ENCODE measurements at places on chromosomes 2 and 18.

- DNase-seq = no peak
Measured at GRCh38 chr2:29789911-29790485, 131.4 kb downstream of the ALK start.

- DNase-seq = no peak
Measured at GRCh38 chr2:446303-446874, 158.5 kb upstream of the ALKAL2 start.

GRCh38 chr2:16404551-16405300 lies 260.9 kb downstream of the CYRIA start:
- no peak for DNase-seq

- no peak for DNase-seq
Measured at GRCh38 chr18:12886498-12887126, 2.6 kb upstream of the PTPN2 start.

DNA sequence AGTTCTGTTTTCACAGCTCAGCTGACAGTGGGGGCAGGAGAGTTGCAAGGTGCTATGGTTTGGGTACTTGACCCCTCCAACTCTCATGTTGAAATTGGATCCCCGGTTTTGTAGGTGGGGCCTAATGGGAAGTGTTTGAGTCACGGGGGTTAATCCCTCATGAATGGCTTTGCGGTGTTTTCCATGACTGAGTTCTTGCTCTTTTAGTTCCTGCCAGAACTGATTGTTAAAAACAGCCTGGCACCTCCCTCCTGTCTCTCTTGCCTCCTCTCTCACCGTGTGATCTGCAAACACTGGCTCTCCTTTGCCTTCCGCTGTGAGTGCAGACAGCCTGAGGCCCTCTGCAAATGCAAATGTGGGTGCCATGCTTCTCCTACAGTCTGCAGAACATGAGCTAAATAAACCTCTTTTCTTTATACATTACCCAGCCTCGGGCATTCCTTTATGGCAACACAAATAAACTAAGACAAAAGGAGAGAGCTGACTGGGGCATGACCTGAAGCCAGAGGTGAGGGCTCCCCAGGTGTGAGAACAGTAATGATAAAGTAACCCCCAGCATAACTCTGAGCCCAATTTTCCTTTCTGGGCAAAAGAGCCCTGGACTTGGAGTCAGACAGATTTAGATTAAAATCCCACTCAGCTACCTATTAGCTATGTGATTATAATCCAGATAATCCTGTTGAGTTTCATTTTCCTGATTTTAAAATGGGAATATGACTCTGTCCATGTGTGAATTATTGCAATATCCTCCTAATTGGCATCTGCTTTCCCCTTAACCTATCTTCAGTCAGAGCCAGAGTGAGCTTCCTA lies 64.9 kb upstream of the CAPN13 start:
- DNase-seq = no peak

GRCh38 chr2:21443494-21444105 lies 319.8 kb downstream of the TDRD15 start:
- no peak for DNase-seq

- no peak for DNase-seq
Measured at GRCh38 chr2:26273501-26273900, 28.8 kb downstream of the HADHB start.

- no peak for DNase-seq
Measured at GRCh38 chr2:69902213-69902922, 8.6 kb downstream of the SNRNP27 start.

- no peak for DNase-seq
Measured at GRCh38 chr2:55962915-55963314, 39.3 kb upstream of the EFEMP1 start.

DNA sequence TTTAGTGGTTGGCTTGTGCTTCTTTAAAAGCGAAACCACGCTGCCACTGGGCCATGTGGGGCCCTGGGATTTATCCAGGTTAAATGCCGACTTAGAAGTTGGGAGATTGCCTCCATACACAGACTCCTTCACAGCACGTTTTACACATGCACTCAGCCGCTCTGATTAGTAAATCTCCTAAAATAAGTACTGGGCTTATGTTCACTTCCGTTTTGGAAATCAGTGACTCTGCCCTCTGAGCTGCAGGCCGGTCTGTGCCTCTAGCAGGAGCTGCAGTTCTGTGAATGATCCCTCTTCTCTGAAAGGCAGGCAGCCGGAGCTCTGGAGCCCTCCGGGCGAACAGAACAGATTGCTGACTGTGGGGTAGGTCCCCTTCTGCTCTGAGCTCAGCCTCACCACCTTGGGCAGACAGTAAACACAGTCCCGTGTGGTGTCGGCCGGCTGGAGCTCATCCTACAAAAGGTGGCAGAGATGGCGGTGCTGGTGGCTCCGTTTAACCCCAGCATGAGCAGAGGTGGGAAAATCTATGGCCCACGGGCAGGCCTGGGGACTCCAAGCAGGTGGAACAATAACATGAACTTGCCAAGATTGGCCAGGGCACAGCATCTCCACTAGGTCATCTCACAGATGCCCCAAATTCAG lies 9.8 kb upstream of the RAB17 start:
- no peak for DNase-seq

DNA sequence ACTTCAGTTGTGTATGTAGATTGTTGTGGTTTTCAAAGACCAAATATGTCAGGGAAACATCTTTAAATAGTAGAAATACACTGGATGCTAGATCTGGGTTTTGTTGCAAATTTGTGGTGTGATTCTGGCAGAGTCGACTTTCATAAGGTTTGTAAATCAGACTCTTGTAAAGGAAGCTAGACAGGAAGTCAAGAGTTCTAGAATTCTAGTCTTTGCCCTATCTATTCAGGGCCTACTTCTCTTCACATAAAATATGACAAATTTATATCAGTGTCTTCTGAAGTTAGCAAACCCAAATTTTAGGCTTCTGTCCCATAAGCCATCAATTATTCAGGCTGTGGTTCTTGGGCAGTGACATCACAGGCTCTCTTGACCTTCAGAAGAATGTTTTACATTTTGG lies 1579.2 kb upstream of the PIK3C3 start:
- DNase-seq = no peak

DNA sequence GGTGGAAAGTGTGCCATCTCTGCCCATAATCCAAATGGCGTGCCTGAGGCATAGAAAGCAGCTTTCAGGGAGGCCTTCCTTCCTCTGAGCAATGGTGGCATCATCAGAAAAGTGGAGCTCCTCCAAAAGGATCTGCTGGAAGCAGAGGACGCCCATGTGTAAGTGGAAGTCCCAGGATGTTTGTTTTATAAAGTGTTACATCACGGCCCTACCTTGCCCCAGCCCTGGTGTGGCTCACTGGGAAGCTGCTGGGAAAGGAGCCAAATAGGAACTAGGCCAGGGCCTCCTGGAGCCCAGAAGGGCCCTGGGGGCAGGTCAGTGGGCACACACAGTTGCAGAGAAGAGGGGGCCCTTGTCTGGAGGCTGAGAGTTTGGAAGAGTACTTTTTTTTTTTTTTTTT lies 4.2 kb upstream of the ODC1 start:
- no peak for DNase-seq

DNA sequence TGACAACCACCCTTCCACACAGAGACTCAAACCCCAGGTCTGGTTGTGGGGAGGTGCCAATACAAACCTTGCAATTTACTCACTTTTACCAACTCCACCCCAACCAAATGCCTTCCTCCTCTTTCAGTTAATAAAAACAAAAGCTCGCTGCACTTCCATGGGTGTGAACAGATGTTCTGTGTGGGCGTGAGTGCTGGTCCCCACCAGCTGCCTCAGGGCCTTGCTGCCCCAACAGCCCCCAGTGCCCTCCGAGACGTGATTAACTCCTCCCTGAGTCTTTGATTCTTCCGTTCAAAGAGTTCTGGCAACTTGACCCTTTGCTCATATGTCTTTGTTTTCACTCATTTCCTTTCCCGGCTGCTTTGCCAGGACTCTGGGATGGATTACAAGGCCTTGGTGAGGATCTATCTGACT lies 258.9 kb upstream of the CXCR4 start:
- no peak for DNase-seq

DNA sequence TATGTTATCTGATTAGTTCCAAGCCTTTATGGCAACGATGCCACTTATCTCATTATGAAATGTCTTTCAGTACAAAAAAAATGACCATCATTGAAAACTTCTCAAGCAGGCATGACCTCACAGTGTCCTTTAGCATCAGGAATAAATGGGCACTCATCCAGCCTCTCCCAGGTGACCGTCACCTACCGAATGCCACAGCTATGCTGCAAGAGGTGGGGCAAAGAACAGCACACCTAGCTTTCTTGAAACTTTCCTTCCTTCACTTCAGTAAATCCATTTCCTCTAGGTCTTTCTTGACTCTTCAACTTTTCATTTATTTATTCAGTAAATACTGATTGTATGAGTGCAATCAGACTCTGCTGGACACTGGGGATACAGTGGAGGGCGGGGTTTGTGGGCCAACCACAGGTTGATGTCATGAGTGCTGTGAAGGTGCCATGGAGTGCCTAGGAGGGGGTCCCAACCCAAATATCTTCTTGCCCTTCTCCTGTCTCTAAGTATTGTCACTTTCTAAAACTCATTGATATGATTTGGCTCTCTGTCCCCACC lies 54.3 kb upstream of the HK2 start:
- DNase-seq = no peak

DNA sequence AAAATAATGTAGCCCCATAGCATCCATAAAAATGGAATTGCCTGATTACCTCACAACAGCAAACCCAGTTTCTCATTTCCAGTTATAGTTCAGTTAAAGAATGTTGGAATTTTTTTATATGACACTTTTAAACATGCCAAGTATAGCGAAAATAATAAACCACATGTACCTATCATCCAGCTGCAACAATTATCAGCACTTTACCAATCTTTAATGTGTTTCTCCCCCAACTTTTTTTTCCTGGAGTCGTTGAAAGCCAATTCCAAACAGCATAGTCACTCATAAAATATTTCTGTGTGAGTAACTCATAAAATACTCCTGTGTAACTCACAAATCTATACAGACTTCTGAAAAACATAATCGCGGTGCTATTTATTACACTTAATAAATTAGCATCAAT lies 38.1 kb downstream of the SMAD4 start:
- no peak for DNase-seq

DNA sequence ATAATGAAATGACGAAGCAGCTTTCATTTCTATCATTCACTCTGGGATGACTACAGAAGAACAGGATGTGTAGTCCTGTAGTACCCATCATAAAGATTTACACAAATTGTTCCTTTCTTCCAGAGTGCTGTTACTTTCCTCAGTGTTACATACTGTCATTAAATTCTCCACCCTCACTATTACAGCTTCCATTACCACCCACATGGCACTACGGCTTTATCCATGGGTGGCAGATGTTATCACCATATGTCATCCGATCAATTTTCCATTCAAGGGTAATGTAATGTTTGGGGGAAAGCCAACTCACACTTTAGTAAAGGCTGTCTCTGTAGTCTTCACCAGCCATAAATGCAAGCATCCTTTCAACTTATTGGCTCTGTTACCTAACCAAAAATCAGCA lies 7.1 kb upstream of the CSRNP3 start:
- no peak for DNase-seq

- no peak for DNase-seq
Measured at GRCh38 chr18:36387310-36387709, 89.8 kb downstream of the FHOD3 start.

DNA sequence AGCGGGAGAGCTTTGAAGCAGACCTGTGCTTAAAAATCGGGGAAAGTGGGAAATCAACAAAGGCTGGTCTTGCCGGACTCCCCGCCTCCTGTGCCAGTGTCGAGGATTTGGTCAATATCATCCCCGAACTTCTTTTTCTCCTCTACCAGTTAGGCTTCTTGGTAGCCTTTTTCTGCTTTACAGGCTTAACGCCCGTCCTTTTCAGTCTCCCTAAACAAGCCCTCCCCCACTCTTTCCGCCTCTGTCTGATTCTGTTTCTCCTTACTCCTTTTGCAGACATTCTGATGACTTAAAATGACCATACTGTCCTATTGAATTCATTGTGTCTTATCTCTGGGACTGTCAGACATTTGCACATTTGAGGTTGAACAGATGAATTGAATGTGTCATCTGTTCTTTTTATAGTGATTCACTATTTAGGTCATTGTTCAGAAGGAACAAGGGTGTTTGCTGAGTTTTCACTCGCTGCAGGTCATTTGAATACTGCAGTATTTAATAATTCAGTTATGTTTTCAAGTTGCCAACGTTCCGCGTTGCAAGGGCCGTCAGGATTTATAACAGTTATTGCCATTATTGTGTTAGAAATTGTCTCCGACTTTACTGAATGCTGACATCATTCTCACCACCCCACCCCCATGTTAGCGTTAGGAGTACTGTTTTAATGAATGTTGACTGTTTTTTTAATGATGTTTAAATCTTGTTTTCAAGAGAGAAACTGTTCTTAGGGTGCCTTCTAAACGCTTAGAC lies 1.1 kb downstream of the ITGAV start:
- no peak for DNase-seq

- DNase-seq = no peak
Measured at GRCh38 chr2:21676676-21677075, 552.9 kb downstream of the TDRD15 start.

DNA sequence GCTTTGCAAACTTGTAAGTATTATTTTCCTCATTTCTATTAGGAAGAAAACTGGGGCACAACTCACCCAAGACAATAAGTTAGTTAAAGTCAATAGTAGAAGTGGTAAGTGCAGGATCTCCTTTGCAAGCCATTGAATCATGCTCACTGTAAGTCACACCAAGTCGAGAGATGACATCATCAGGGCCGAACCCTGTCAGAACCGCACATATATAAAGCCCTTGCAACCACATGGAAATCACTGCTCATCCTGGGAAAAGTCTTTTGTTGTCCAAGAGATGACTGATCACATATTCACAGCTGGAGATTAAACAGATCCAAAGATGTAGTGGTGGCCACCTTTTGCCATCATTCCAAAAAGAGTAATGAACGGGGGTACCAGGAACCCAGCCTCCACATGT lies 484.8 kb upstream of the ID2 start:
- no peak for DNase-seq

GRCh38 chr18:22311301-22311700 lies 106.4 kb downstream of the CTAGE1 start:
- DNase-seq = no peak

DNA sequence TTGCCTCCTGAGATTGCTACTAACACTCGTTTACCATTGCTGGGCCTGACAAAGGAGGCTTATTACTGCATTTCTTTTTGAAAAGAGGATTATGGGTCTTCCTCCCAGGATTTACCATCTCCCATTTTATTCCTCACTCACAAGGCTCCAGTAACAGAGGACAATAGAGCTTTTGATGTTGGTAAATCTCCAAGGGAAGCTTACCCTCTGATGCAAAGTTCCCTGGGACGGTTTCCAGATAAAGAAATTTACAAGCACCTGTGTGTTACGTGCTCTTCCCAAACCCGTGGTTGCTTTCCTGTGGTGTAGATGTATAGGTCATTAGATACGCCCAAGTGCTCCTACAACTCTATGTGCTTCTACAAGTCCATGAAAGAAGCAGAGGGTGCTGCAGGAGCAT lies 17.1 kb downstream of the VSNL1 start:
- DNase-seq = no peak
